Right kidney (tissue), 9 donors: ENCODE measurements at places on chromosomes 11 and 22.

GRCh38 chr11:16605894-16606783, 132.3 kb upstream of the C11orf58 start:
- peak; percentile 83 for DNase-seq

DNA sequence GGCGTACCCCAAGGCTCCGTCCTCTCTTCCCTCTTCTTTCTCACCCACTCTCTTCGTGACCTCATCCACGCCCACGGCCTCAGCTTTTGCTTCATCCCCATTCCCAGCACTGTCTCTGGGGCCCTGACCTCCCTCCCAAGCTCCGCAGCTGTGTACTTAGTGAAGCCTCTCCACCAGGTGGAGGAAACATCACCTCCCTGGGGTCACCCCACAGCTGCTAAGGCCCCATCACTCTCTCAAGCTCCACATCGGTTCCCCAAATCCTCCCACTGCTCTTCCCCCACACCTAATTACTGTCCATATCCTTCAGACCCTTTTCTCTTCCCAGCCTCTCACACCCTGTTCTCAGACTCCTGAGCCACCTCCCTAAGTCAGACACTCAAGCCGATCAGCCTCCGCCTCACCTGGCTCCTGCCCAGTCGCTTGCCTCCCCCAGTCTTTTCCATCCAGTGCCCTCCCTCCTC, 7.9 kb upstream of the SYT7 start:
- no peak for DNase-seq

DNA sequence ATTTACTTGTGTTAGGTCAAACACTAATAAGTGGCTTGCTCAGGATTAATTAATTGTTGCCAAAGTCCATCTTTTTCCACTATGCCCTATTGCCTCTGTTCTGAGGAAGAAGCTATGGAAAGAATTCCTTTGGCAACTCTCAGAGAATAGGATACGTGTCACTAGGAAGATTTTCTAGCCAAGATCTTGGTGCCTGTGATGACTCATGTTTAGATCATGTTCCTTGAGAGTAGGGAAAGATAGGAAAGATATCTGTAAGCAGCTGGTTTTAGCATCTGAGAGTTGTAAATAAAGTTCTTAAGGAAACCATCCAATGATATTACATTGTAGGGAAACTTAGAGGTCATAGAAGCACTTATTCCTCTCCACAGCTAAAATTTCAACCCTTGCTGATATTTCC, 15.7 kb downstream of the SLN start:
- DNase-seq = no peak

DNA sequence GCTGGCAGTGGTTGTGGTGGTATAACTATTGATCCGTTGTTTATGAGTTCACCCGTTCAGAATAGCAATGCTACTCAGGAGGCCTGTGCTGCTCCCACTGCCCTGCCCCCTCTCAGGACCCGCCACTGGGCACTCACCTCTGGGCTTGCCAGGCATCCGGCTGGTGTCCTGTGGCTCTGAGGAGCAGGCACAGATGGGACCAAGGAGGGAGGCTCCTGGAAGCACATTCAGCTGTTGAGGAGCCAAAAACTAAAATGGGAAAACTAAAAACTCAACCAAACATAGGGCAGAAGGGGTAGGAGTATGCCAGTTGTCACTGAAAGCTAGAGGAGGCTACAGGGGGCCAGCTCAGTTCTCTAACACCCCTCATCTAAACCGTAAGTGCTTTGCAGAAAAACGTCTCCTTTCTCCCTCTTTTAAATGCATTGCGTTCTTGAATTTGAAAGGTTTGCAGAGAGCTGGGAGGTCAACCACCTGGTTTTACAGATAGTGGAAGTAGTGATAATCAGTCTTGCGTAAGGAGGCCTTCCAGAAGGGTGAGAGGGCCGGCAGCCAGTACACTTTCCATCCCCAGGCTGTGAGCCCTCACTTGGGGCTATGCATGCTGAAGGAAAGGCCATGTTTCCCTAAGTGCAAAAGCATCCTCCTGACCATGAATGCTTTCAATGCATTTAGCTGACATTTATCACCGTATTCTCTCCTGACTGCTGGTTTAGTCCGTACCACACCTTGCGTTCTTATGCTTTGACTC, 547.4 kb downstream of the NTM start:
- no peak for DNase-seq

DNA sequence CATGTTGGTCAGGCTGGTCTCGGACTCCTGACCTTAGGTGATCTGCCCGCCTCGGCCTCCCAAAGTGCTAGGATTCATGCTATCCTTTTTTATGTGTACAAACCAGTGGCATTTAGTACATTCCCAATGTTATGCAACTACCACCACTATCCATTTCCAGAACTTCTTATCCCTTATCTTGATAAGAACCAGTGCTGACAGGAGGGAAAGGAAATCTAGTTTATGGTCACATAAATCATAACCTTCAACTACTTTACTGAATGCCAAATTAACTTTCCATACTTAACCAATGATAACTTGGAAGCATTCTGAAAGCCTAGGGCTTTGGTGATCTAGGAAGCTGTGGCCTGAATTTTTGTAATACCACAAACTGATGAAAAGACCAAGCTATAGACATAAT, 170.4 kb downstream of the SWAP70 start:
- DNase-seq = no peak

GRCh38 chr22:41305646-41306045, 4.3 kb downstream of the ZC3H7B start:
- no peak for DNase-seq

DNA sequence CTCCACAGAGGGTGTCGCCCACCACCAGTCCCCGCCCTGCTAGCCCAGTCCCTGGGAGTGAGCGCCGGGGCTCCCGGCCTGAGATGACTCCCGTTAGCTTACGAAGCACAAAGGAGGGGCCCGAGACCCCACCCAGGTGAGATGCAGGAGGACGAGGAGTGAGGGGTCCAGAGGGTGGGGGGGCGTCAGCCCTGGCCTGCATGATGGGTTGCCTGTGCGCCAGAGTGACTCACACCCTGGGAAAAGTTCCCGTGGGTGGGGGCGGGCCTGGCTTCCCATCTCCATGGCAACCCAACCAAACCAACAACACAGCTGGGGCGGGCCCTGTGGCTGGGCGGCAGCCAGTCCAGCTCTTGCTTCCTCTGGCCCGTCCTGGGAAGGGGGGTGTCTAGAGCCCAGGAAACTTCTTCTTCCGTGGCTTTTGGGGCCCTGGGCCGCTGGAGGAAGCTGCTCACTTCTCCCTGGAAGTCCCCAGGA, 4.5 kb downstream of the GAS2L1 start:
- peak; percentile 67 for DNase-seq

- DNase-seq = no peak
Measured at GRCh38 chr11:69504127-69504526, 22.7 kb downstream of the LINC01488 start.

- DNase-seq = no peak
Measured at GRCh38 chr11:88596786-88597185, 259.2 kb upstream of the CTSC start.

DNA sequence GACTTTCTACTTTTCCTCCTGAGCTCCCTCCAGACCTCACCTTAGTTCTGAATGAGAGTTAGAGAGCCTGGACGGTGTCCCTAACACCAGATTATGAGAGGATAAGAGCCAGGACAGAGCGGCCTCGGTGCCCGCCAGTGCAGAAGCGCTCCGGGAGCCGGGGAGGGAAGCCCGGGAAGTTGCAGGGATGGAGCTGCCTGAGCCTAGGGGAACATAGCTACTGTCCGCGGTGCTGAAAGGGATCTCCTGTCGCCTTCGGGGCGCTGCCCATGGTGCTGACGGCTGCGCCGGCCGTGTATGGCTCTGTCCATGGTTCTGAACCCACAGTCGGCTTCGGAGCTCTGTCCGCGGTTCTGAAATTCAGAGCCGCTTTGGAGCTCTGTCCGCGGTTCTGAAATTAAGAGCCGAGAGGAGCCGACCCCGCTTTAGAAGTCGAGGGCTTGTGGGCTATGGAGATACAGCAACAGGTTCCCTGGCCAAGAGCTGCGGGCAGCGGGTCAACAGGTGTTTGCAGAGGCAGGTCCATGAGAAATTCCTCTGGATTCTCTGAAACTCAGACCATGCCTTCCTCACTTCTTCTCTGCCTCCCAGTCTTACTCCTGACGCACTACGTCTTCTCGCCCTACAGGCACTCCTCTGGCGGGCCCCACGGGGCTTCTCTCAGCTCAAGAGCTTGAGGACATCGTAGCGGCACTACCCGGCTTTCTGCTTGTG, 814 bp downstream of the NPAS4 start:
- peak; percentile 97 for DNase-seq

DNA sequence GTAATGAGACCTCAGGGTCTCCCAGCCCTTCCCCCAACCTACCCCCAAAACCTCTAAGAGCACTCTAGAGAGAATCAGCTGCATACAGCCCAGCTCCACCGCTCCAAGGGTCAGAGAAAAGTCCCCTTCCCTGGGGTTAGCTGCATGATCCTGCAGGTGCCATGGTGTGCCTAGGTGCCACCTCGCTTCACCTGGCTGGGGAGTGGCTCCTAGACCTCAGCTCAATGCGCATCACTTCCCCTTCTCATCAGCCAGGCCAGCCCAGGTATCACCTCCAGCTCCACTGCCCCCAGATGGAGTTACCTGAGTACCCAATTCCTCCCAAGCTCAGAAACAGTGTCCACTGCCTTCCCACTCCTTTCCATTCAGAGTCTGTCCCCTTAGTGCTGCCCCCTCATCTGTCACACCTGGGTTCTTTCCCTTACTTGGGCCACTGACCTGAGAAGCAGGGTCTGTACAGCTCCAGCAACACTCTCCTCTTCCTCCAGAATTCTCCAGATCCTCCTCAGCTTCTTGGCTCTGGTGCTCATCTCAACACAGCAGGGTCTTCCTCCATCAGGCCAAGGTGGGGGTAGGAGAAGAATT, 1.3 kb downstream of the STARD10 start:
- DNase-seq = no peak

- no peak for DNase-seq
Measured at GRCh38 chr22:32024796-32025195, 18.3 kb upstream of the SLC5A1 start.

GRCh38 chr22:31096657-31097279, 10.6 kb downstream of the SELENOM start:
- DNase-seq = no peak

DNA sequence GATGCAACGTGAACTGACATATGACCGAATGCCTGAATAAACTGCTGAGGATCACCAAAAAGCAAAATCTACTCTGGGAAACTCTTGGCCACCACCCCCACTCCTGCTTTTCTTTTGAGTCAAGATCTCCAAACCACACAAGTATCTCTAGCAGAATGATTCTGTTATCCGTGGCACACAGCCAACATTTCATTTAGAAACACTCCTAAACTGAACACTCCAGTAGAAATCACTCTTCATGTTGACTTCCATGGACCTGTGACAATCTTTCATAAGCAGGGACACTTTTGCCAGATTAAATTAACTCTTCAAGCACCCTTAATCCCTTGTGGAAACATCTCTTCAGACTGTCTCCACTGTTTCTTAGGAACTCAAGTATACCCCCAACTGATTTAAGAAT, 44.4 kb downstream of the VSIG10L2 start:
- DNase-seq = no peak

- peak; percentile 94 for DNase-seq
Measured at GRCh38 chr11:76236092-76236999, 30.0 kb upstream of the WNT11 start.

DNA sequence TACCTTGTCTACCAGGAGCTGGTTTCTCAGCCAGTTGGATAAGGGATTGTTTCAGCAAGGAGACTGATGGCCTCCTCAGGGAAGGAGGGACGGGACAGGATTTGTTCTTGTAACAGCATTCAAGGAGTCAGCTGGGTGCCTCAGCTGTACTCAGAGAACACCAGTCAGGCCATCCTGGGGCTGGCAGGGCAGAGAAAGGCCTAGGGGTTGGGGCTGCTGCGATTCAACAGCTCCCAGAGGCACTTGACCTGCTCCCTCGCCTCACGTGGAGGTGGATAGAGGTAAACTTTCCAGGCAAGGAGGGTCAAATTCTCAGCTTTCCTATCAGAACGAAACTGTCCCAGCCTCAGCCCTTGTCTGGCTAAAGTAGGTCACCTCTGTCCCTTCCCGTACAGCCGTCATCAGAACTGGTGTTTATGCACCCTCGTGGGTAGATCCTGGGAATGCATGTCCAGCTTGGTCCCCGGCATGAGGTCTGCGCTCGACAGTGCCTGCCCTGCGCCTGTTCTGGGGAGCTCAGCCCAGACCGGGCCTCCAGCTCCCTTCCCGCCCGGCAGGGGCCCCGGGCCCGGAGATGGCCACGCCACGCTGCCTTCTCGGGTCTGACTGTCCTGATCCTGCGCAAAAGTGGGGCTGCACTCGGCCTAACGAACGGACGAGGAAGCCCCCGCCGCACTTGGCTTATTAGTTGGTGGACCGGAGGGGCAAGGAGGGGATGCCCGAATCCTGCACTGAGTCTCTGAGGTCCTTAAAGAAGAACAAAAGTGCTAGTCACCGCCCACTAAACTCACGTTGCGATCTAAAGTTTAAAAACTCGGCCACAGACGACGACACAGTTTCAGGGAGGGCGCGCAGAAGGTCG, 762 bp upstream of the CCDC134 start:
- peak; percentile 91 for DNase-seq

- peak; percentile 60 for DNase-seq
Measured at GRCh38 chr11:6611092-6611962, 689 bp downstream of the TAF10 start.

DNA sequence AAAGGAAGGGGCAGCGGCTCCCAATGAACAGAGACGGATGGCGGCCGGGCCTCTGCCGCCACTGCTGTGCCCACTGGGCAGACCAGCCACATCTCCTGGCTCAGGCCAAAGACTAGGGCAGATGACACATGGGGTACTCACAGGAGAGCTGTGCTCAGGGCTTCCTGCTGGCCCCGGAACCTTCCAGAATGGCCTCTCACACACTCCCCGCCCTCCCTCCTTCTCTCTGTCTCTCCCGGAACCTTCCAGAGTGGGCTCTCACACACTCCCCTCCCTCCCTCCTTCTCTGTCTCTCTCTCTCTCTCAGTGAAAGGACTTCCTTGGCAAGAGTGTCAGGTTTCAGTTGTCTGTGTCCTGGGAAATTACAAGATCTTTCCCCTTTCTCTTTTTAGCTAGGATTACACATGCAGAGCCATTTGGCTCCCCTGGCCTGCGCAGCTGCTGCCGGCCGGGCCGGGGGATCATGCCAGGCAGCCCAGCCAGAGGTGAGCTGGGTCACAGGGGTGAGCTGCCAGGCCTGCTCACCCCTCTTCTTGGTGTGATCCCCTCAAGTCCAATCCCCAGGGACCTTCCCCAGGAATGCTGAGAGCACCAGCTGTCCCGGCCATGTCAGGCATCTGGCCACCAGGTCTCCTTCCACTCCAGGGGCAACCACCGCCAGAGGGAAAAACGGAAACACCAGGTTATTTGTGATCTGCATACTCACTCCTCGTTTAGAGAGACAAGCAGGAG, 45.3 kb upstream of the ADA2 start:
- DNase-seq = peak; percentile 80
